Fibroblast of skin of left biceps (primary cell): ENCODE measurements at places on chromosomes 12 and 14.

DNA sequence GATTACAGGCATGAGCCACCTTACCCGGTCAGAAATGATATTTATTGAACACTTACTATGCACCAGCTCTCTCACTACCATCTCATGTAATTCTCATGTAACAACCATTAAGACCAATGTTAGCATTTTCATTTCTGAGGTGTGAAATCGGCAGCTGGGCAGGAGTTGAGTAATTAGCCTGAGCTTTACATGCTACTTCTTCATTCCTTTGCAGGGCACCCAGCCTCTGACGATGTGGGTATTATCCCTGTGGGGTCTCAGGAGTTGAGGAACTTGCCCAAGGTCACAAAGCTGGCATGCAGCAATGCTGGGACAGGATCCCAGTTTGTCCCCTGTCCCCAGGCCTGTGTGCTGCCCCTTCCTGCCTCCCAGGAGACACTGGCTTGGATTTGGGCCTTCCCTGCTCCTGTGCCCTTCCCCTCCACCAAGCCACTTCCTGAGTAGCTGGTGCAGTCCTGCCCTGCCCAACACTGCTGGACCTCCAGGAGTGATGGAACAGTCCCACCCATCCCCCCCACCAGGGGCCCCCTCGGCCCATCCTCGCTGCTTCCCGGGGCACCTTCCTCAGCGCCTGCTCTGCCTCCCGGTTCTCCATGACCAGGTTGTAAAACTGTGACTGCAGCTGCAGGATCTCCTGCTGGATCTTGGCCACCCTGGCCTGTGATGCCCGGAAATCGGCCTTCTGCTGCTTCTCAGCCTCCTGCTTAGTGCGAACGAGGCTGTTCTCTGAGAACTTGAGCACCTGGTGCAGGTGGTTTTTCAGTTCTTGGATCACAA, 14.7 kb downstream of the RITA1 start:
- no peak for DNase-seq

GRCh38 chr12:81573228-81573627, 185.9 kb downstream of the PPFIA2 start:
- peak; percentile 4 for DNase-seq

- DNase-seq, result no peak
Measured at GRCh38 chr14:68340262-68340661, 452.6 kb downstream of the ZFP36L1 start.

GRCh38 chr12:6987956-6988553, 17.3 kb downstream of the EMG1 start:
- no peak for DNase-seq

DNA sequence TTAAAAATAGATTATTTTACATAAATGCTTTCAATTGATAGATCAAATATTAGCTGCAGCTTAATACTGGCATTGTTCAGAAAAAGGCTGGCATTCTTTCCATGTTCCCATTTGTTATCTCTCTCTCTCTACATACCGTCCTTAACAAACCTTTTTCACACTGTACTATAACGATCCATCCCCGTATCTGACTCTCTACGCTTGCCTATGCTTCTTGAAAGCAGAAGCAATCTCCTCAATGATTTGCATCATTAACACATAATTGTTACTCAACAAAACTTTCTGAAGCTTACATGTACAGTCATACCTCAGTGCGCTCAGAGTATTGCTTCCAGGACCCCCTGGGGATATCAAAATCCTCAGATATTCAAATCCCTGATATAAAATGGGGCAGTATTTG, 89.7 kb downstream of the TMTC1 start:
- DNase-seq, result no peak

DNA sequence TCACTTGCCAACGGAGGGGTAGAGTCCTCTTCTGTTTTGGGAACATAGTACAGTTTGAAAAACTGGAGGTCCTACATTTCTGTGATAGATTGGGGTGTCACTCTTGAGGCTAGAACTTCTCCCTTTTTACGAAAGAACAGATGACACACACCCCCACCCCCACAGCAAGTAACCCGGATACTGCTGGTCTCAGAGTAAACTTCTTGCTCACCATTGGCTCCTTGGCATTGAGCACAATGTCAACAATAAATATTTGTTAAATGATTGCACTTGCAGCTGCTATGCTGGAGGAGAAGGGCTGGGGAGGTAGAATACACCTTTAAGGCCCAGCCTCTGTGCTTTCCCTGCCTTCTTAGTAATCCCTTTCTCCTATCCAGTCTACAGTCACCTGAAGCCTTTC, 149.8 kb downstream of the TGFB3 start:
- DNase-seq, result no peak

DNA sequence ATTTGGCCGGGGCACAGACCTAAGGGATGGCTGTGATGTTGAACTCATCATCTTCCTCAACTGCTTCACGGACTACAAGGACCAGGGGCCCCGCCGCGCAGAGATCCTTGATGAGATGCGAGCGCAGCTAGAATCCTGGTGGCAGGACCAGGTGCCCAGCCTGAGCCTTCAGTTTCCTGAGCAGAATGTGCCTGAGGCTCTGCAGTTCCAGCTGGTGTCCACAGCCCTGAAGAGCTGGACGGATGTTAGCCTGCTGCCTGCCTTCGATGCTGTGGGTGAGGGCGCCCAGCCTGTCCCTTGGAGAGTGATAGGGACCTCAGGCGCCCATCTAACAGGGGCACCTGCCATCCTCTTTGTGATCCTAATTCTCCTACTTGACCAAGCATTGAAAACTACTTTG, 12.4 kb downstream of the OAS3 start:
- no peak for DNase-seq

DNA sequence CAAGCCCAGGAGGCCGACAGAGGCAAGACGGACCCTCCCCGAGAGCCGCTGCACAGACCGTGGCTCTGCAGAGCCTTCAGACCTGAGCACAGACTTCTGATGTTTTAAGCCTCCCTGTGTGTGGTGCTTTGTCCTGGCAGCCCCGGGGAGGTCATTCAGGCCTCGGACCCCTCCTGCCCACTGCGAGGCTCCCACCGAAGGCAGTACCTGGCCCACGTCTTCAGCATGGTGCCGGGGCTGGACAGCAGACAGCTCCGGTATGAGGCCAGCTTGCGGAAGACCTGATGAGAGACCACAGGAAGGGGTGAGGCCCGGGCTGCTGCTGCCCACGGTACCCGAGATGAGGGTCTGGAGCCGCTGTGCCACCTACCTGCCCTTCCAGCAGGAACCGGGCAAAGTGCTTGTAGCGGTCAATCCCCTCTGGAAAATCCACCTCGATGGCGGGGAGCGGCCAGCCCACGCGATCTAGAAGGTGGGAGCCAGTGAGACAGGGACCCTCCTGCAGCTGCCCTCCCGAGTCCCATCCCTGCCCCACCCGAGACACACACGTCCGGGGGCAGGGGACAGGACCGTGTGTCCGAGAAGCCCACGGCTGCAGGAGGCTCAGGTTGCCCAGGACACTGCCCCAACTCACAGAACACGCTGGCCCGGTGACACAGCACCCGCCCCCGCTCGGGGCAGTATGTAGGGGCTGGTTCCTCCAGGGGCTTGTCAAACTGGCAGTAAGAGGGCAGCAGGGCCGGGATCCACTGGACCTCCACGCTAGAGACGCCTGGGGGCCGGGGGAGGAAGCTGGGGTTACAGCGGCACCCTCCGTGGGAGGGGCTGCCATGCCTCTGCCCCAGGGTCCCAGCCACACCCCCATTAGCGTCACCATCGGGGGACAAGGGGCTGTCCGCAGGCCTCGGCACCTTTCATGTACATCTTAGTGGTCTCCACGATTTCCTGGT, 35.6 kb upstream of the UBC start:
- no peak for DNase-seq

GRCh38 chr12:18629445-18629844, 108.4 kb downstream of the PLCZ1 start:
- no peak for DNase-seq

DNA sequence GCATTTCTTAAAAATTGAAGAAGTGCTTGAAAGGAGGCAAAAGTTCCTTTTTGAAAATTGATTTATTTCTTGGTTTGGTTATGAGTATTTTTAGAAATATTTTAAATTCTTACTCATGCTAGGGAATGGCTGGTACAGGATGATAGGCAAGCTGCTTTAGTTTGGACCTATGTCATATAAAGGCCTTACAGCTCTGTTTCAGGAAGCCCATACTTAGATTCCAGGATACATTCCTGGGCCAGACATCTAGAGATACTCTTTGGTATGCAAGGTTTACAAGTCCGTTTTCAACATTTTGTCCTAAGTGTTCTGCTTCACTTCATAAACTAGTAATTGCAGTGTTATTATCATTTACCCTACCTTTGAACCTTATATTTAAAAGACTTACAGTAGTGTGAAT, 186.8 kb downstream of the FUT8 start:
- peak; percentile 5 for DNase-seq

DNA sequence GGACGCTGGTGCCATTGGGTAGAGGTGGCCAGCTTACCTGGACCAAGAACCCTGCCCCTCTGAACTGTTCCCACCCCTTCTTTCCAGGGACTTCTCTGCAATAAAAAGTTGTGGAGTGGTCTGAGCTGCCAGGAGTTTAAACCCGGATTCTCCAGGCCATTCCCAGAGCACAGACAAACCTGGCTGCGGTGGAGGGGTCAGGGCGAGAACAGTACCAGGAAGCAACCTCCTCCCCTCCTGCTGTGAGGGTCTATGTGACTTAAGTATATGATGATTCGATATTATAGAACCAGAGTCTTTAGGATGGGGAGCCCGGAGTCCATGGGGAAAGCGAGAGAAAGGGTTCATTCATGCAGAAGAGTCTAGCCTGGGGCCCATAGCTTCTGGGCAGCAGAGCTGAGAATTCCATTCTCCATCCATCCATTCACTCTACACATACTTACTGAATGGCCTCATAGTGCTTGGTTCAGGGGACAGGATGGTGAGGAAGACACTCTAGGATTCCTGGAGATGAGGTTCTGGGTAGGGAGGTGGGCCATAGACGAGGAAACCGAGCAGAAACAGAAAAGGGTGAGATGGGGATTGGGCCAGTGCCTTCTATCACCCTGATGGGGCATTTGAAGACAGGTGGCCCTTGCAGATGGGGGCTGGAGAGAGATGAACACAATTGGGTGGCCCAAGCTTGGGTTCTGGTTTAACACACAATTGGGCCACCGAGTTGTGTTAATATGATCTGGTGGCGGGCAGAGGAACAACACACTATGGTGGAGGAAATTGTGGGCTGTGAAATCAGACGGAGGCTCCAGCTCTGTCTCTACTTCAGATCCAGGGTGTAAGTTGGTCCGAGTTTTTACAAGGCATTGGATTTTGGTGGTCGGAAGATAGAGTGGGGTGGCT, 5.2 kb downstream of the KRT86 start:
- no peak for DNase-seq

DNA sequence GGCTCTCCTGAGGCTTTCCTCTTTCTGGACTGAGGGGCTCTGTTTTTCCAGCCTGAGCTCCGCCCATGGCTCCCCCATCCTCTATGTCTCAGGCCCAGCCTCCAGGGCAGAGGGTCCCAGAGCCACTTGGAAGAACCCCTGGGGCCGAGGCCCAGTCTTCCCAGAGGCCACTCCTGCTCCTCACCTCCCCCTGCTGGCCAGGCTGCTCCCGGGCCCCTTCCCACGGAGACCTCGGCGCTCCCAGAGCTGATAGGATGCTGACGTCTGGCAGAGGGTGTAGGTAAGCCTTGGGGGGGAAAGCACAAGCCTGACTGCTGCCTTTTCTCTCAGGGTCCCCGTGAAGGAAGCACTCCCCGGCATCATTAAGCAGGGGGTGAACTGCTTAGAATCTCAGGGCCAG, 51.4 kb downstream of the ERH start:
- no peak for DNase-seq

- no peak for DNase-seq
Measured at GRCh38 chr12:122870867-122871664, 24.9 kb downstream of the VPS37B start.

- no peak for DNase-seq
Measured at GRCh38 chr12:80101126-80101525, 1.8 kb downstream of the OTOGL start.

DNA sequence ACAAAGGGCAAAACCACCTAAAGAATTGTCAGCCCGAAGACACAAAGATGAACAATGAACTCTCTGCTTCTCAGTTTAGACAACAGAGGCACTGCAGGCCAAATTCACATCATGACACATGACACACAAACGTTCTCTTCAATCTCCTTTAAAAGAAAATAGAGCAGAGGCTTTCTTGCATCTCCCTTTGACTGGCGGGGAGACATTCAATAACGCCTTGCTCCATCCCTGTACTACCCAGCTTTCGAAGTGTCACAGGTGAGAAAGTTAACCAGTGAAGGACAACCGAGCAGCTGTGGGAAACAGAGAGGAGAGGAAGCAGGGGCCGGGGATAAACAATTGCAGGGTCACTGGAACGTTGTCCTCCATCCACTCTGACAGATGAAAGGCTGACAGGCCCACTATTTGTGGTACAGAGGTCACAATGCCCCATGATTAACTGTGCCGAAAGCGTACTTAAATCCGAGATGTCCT, 130.8 kb downstream of the PHLDA1 start:
- no peak for DNase-seq

GRCh38 chr14:38481952-38482678, 226.2 kb upstream of the CLEC14A start:
- no peak for DNase-seq
